ENCODE measurements at places on chromosomes 3 and 15.

- DNase-seq = no peak
Observed at GRCh38 chr15:59360305-59360704, 12.4 kb downstream of the MYO1E start.

DNA sequence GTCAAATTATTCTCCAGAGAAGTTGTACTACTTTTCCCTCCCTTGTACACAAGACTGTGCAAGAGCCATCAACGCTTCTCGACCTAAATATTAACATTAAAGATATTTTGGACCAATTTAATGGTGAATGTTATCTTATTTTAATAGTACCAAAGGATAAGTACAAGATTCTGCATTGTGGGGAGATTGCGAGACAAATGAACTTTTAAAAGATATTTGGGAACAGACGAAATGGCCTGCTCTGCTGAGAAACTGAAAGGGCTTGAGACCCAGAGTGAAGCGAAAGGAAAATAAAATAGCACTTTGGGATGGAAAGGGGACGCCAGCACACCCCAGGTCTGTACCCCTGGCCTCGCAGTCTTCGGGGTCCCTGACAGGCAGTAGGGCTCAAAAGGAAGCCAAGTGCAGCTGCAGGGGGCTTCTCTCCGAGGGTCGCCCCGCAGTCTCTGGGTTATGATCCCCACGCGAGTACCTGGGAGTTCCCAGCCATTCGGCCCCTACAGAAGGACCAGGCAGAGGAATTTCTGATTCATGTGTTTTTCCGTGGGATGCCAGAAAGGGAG is 97.6 kb upstream of the VGLL3 start:
- no peak for DNase-seq

DNA sequence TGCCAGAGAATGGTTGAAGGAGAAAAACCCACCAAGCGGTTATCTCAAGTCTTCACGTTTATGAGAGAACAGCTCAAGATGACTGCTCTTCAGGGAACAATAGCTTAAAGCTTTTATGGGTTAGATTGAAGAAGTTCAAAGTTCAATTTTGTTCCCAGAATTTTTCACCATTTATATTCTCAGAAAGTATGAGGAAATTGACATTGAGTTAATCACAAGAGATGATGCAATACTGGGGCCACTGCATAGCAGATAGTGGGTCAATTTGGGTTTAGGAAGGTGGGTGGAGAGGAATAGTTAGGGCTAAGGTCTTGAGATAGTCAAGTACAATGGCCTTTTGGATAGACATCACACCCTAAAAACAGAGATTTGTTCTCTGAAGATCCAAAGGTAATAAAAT is 539.3 kb downstream of the SQOR start:
- no peak for DNase-seq

DNA sequence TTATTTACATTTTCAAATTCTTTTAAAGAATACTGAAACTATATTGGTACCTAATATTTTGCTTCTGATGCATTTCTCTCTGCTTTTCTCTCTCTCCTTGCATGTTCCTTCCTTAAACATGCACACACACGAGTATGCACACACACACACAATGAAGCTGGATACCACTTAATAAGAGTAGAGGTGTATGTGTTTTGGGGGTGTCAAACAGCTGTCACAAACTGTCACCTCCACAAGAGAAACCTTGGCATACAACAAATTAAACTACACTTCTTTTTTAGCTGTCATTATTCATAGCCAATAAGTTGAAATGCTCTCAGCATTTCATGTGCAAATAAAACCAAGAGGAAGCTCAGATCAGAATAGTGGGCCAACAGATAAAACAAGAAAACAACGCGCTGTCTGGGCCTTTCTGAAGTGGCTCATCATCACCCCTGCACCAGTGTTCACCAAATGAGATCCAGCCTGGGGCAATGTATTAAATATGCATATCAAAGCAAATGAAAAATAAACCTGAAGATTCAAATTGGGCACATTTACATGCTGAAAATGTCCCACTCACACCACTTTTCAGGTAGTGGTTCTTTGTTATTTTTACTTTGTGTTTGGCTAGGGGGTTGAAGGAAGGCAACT is 9.7 kb downstream of the MEIS2 start:
- no peak for DNase-seq

- no peak for DNase-seq
Observed at GRCh38 chr15:98596885-98597392, 51.4 kb upstream of the IGF1R start.

DNA sequence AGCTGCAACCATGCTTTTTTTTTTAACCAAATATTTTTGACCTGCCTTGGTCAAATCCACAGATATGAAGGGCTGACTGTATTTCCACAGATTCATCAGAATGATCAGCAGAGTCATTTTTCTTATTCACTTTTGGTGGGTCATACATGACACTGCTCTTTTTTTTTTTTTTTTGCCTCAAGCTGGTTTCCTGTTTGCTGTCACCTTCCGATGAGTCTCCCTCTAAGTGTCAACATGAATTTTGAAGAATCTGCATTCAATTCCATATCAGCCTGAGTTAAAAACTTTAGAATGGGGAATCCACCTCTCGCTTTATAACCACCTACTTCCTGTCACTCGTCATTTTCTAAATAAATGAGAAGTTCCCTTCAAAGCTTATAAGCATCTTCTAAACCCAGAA is 2.2 kb upstream of the SLC12A8 start:
- DNase-seq = peak; percentile 21

DNA sequence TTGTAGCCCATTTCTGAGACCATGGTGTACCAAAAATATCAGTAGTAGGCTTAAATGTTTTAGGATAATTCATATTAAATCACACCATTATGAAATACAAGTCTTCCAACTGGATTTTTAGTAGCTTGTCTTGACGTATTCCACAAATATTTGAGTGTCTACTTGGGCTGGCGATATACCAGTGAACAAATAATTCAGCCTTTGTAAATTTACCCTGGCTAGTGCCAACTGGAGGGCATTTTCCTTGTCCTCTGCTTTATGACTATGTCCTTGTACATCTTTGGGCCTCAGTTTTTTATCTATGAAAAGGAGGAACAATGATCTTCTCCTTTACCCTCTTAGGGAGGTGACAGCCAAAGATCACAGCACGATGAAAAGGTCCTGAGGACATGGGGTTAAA is 114.8 kb downstream of the FRMD4B start:
- DNase-seq = no peak

All from RPMI7951 (cell line).